Trophoblast cell (in vitro differentiated cells and primary cell): ENCODE measurements at places on chromosomes 5 and 9.
A peak's percentile ranks its signal among the peaks of the same experiment; 100 is the strongest.

GRCh38 chr5:163347671-163348070, 89.7 kb upstream of the CCNG1 start:
- DNase-seq, result peak; percentile 39

- DNase-seq, result no peak
Observed at GRCh38 chr5:135721548-135722090, 112.8 kb upstream of the SLC25A48 start.

GRCh38 chr9:111433082-111433481, 51.1 kb downstream of the ECPAS start:
- DNase-seq, result no peak

DNA sequence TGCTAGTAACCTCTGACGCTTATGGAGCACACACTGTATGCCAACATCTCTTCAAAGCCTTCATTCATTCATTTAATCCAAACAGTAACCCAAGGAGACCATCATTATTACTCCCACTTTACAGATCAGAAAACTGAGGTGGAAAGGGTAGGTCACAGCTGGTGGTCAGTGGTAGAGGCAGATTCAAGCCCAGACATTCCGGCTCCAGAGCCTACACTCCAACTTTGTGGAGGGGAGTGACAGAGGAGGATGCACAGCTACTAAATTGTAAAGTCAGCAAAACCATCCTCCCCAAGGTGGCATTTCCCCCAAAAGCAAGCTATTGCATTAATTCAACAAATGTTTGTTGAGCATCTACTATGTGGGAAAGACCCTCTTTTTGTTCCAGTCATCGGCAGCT, 110.5 kb upstream of the CPEB4 start:
- DNase-seq, result no peak

- no peak for DNase-seq
Observed at GRCh38 chr9:94772639-94773303, 46.3 kb downstream of the AOPEP start.

- DNase-seq, result no peak
Observed at GRCh38 chr5:113283558-113283957, 151.2 kb downstream of the TSSK1B start.

- DNase-seq, result no peak
Observed at GRCh38 chr9:32092031-32092430, 292.4 kb upstream of the ACO1 start.

- no peak for DNase-seq
Observed at GRCh38 chr5:9534881-9535517, 10.9 kb downstream of the SEMA5A start.

DNA sequence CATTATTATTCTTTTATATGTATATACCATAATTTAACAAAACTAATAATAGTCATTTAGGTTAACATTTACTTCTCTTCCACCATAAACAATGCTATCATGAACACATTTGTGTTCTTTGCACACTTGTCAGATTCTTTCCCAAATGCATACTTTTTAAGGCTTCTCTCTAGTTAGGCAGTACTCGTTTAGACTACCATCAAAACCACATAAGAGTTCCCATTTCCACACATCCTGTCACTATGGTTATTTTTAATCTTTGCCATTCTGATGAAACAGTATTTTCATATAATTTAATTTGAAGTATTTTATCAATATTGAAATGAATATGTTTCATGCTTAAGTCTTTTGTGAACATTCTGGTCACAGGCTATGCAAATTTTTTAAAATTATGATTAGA, 15.1 kb downstream of the DROSHA start:
- DNase-seq, result no peak

GRCh38 chr5:59380350-59380951, 513.1 kb downstream of the PDE4D start:
- DNase-seq, result peak; percentile 33

GRCh38 chr5:7419846-7420245, 23.9 kb downstream of the ADCY2 start:
- DNase-seq, result no peak

DNA sequence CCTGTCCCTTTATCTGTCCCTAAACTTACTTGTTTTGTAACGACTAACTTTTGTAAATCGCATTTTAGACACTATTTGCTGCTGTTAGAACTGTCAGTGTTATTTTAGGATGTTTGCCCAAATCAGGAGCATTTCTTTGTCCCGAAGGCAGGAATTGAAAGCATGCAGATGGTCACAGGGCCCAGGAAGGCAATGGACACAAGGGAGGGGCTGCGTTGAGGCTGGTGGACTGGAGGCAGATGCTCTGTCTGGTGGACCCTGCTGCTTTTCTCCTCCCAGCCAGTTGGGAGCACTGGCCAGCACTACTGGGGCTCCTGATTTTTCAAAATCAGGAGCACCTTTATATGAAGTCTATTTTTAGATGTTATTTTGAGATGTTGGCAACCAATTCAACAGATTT, 31.7 kb downstream of the DOCK2 start:
- no peak for DNase-seq

DNA sequence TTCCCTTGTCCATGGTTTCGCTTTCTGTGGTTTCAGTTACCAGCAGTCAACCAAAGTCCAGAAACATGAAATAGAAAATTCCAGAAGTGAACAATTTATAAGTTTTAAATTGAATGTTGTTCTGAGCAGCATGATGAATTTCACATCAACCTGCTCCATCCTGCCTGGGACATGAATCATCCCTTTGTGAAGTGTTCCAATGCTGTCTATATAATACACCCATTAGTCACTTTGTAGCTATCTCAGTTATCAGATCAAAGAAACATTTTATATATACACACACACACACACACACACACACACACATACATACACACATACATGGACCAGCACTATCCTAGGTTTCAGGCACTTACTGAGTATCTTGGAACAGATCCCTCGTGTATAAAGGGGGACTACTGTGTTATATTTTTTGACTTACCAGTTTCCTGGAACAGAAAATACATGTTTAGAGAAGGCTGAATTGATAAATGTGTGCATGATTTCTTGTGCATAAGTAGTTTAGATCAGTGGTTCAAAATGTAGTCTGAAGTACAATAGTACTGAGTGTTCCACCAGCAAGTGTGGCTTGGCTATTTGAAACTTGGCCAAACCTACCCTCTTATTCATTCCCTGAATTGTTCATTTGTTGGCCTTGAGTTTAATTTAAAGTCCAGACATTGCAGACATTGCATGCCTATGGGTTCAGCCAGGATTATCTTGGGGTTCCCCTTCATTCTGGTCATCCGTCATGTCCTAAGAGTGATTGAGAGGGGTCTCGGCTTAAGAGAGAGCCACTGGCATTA, 510.0 kb downstream of the GADD45G start:
- DNase-seq, result no peak

- DNase-seq, result no peak
Observed at GRCh38 chr5:114434396-114435219, 72.7 kb downstream of the KCNN2 start.

DNA sequence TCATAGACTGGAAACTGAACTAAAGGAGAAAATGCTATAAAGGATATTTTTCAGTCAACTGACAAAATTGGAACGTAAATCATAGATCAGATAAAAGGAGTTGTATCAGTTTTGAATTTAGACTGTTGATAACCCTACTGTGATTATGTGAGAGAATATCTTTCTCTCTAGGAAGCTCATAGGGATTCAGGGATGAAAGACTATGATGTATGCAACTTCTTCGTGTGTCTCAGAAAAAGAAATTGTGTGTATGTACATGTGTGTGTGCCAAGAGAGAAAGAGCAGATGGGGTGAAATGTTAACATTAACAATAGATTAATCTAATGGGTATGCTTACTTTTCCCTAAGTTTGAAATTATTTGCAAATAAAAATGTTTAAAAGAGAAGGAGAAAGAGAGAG, 30.7 kb upstream of the C5orf58 start:
- DNase-seq, result no peak

- no peak for DNase-seq
Observed at GRCh38 chr9:120284821-120285220, 295.1 kb downstream of the CDK5RAP2 start.

- peak; percentile 33 for DNase-seq
Observed at GRCh38 chr5:91293131-91293530, 90.0 kb downstream of the ARRDC3 start.

- no peak for DNase-seq
Observed at GRCh38 chr5:59579101-59579823, 314.3 kb downstream of the PDE4D start.

DNA sequence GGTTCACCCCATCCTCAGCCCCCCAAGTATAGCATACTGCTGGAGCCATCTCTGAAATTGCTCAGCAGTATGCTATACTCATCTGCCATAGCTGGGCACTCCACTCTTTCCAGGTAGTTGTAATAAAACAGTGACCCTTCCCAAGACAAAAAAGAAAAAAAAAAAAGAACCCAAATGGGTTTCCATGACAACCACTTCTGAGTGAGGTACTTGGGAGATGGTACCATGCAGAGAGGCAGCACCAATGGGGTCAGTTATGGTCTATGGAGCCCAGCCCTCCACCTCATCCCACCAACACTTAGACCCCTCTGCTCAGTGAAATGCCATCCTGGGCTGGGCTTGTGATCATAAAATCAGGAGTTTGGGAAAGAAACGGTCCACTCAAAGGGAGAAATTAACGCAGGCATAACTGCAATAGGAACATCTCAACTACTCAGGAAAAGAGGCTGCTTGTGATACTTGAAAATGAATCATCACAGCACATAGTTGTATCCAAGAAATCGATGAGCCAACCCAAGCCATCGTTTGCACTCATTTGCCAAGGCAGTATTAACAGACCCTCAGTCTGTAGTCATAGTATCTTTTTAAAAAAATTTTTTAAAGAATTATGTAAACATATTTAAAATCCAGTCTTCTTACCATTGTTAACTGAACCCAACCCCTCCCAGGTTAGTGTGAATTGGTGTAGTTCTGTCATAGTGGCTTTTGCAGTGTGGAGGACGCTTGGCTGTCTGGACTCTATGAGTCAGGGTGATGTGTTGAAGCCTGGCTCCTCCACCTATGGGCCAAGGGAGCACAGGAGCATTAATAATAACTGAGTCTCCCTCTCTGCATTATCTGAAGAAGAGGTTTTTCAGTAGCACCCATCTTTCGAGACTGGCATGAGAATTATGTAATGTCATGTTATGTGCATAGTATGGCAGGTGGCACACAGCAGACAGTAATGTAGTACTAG, 402.7 kb downstream of the SPOCK1 start:
- DNase-seq, result no peak

DNA sequence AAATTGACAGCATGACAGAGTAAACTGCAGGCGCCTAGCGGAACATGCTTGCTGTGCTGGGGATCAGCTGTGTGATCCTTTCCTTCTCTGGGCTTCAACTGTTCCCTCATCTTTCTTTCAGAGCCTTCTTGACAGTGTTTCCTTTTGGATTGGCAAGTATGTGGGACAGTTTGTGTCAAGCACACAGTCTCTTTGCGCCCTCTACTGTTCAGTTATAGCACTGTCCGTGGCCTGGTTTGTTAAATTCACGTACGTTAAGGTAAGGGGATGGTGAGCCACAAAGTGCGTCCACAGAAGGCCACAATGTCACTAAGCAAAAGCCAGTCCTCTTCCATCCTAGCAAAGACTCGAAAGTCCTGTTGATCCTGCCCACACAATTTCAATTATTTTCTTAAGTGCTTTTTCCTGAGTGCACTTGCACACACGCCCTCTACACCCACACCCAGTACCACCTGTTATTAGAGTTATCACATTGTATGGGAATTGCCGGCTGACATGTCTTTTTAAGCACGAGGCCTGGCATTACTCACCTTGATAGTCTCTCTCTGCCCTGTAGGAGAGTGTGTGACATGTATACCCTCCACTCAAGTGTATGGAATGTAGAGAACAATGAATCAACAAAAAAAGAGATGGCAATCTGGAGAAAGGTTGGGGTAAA, 22.5 kb upstream of the PTPN3 start:
- DNase-seq, result peak; percentile 98

DNA sequence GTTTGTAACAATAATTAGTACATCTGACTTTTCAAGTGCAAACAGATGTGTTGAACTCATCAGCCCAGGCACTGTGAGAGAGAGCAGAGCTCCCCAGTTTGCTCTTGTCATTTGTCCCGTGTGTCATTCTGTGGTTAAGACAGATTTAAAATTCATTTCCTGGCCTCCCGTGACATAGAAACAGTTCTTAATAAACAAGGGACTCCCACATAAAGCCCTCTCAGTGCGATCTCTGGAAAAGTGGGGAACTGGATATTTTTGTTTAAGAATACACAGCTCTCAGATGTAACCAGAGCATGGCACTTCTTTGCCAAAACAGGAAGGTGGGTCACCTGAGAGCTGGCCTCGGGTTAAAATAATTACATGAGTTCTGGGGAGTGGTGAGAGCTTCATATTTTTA, 58.6 kb downstream of the PRKACG start:
- no peak for DNase-seq

- no peak for DNase-seq
Observed at GRCh38 chr5:6607559-6607936, 25.3 kb downstream of the NSUN2 start.

DNA sequence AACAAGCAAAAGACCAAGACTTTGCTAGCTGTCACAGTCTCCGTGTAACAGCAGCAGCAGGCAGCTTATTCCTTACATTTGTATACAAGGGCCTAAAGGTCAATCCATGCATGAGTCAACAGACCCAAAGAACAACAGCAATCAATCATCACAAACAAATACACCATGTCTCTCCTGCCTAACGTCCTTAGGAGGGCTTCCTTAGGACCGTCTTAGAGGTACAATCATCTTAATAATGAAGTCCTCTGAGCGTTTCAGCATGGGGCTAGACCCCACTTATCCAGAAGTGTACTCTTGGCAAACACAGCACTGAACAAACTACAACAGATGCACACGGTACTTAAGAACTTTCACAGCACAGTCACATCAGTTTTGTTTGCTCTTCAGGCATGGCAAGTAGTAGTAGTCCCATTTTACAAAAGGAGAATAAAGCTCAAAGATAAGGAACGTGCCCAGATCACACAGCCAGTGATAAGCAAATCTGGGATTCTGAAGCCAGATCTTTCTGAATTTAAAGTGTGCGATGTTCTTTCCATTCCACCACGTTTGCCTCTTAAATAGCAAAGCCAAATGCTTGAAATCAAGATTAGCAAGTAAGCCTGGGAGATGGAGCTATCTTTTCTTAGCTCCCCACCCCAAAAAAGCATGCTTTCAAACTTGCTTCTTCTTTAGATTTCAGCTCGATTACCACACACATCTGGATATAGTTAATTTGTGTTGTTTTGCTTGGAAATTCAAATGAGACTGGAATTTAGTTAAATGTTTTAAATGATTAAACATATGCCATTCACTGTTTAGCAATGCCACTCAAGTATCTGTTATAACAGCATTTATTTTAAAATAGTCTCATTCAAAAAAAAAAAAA, 24.2 kb downstream of the PSMB7 start:
- no peak for DNase-seq

GRCh38 chr5:89255845-89256463, 373.0 kb upstream of the MEF2C start:
- no peak for DNase-seq

DNA sequence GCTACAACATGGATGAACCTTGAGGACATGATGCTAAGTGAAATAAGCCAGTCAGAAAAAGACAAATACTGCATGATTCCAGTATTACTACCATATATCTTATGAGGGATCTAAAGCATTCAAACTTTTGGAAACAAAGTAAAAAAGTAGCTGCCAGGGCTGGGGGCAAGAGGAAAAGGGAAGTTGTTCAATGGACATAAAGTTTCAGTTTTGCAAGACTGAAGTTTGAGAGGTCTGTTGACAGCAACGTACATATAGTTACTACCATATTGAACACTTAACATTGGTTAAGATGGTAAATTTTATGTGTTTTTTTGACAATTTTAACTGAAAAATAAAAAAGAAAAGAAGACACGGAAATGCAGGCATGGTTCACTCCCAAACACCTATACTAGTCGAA, 77.6 kb downstream of the MAPKAP1 start:
- DNase-seq, result no peak

- DNase-seq, result no peak
Observed at GRCh38 chr5:31133488-31133887, 60.0 kb upstream of the CDH6 start.
